Stimulated activated CD4-positive, alpha-beta T cell treated with anti-CD3 and anti-CD28 coated beads, Interleukin-4, amount 100 ng/mL, for 24 hours (primary cell): ENCODE measurements at places on chromosomes 3 and 15.

GRCh38 chr3:141122455-141123030, 71.4 kb downstream of the SPSB4 start:
- no peak for DNase-seq

DNA sequence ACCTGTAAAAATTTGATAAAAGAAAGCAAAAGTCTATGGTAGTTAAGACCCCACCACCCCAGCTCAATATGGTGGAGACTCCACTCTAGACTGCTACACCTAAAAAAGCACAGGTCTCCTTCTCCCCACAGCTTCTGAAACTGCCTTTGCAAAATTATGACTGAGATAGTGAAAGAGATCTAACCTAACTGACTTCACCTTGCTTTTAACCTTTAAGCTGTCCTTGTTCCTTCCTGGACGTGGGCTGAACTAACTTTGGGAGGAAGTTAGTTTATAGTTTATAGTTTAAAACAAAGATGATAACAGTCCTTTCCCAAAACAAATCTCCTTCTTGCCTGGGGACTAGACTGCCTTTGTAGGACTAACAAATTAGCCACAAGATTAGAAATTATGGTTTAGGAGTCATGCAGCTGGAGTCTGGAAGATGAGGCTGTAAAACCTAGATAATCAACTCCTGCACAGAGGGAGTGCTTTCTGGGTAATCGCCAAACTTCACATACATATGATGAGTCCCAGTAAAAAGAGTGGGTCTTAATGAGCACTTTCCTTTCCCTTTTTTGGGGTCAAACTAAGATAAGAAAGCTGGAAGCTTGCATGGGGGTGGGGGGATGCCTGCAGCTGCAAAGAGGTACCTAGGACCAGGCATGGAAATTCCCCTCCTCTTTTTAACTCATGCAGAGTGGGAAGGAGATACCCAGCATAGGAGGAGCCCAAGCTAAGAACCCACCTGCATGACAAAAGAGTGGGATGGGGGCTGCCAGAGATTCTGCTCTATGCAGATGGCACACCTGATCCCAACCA, 17.5 kb downstream of the CCR8 start:
- no peak for DNase-seq

DNA sequence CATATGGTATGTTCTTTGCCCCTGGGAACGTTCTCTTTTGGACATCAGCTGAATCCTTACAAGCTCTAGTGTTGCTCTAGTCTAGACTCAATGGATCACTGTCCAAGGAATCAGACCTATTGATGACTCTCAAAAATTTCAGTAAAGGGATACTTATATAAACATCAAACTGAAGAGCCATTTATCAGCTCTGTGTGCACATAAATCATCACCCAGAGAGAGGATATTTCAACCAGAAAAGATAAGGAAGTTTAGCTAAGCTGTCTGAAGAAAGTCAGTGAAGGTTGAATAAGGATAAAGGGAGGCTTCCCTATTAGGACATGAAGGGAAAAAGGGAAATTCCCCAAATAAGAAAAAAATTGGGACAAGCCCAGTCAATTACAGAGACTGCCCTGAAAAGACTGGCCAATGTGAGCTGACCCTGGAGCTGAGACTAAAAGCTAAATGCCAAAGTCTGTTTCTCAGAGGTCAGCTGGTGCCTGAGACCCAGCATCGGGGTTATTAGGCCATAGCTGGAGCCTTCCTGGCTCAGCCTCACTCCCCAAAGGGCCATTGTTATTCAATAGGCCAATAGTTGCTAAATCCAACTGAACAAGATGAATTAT, 424.1 kb upstream of the THBS1 start:
- no peak for DNase-seq

DNA sequence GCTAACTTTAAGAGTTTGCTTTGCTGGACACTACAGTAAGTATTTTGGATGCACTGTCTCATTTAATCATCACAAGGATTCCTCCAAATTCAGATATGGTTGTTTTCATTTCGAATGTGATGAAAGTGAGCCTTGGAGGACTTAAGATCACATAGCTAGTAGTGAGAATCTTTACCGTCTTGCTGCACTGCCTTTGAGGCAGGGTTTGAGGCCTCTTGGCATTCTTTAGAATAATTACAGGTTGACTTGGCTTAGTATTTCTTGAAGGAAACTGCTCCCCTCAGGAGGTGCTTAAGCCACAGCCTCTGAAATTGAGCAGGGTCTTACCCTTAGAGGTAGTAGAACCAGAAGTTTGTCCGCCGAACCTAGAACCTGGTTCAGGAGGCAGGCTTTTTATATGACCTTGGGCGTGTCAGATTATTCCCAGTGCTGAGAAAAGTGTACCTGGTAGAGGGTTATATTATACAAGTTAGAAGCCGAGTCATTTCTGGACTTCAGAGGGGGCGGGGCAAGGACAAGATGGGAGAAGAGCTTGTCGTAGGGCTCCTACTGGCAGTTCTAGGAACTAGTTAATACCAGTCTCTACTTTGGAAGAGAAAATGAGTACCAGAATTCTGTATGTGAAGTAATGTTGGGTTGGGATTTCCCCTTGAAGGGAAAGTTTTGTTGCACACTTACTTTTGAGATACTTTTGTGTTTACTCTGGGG, 1.1 kb downstream of the TFG start:
- DNase-seq, result peak; percentile 79

DNA sequence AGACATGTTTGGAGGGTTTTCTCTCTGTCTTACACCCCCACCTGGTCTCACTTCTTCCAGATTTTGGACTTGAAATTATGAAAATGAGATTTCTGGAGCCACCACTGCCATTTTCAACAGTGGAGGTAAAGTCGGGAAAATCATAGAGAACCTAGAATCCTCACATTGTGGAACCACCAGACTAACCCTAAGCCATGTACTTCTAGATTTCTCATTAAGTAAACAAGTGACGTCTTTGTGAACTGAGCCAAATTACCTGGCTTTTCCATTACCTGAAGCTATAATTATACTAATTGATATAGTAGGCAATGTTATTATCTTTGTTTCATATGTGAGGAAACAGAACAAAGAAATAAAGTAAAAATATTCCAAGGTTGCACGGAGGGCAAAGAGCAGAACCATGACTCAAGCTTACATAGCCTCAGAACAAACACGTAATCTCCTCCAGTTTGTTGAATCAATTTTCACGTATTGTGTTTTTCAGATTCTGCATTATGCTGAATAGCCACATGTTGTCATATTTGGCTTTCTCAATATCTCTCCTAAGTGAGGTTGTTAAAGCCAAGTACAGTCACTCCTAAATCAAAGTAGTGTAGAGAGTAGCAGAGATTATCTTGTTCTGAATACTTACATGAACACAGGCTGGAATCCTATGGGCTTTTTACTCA, 101.3 kb upstream of the CMC1 start:
- DNase-seq, result no peak

DNA sequence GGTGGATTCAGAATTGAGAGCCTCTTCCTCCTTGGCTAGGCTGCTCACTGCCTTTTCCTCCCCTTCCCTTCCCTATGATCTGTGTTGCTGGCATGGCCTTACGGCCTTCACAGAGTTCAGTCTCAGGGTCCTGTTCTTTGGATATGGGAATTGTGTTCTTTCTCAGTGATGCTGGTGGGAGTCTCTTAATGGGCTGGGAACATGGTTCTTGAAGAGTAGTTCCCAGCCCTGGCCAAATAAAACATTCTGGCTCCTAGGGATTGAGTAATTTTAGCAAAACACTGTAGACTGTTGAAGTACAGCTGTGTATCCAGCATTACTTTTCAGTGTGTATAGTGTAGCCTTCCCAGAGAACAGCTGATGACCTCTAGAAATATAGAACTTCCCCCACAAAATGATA, 22.6 kb upstream of the FILIP1L start:
- DNase-seq, result no peak

DNA sequence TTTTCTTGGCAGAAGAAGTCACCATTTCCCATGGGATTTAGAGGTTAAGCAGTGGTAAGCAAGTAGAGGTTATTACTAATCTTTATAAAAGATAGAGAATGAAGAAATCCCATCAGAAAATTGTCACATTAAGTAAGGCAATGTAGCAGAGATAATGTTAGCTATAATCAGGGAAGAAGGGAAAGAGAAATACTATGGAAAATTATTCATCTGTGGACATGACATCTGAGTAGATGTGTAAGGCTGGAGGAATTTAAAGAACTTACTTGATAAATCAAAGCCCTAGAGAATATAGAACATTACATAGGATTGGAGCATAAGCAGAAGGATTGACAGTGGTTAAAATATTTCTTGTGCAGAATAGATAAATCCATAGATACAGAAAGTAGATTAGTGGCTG, 553.1 kb upstream of the CBLB start:
- DNase-seq, result no peak

- DNase-seq, result no peak
These were observed 44.0 kb upstream of the ETV5 start for GRCh38 chr3:186152889-186153292.

GRCh38 chr3:138025553-138025952, 15.6 kb downstream of the CLDN18 start:
- no peak for DNase-seq

DNA sequence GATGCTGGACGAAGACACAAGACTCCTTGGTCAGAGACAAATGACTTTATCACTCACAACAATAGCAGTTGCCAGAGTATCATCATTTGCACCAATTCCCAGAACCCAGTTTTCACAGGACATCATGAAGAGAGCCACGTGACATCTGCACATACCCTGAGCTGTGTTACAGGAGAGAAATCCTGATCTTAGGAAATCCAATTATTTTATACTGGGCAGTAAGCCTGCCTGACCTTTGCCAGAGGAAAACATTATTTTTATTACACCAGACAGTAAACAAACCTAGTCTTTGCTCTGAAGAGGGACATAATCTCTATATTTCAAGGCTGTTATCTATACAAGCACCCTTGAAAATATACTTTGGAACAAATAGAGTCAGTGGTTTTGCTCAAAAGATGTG, 77.4 kb downstream of the ZBBX start:
- no peak for DNase-seq

GRCh38 chr15:74584779-74585178, 30.9 kb upstream of the CLK3 start:
- no peak for DNase-seq

- no peak for DNase-seq
These were observed 16.9 kb upstream of the PSMD6 start for GRCh38 chr3:64039981-64040733.

GRCh38 chr3:38949994-38950393, 101.8 kb downstream of the SCN11A start:
- DNase-seq, result no peak

DNA sequence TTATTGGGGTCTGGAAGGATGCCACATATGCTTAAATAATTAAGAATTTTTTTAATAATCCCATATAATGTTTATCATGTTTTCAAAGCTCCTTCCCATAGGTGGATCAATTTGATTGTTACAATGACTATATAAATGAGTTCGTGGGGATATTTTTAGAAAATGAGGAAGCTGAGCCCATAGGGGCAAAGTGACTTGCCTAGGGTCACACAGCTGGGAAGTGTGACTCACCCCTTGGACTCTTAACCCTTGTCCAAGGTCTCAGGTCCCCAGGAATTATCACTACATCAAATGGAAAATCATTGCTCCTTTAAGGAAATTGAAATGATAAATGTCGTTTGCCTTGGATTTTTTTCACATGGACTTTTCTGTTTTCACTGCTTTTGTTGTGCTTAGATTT, 161.2 kb upstream of the RGMA start:
- DNase-seq, result no peak

DNA sequence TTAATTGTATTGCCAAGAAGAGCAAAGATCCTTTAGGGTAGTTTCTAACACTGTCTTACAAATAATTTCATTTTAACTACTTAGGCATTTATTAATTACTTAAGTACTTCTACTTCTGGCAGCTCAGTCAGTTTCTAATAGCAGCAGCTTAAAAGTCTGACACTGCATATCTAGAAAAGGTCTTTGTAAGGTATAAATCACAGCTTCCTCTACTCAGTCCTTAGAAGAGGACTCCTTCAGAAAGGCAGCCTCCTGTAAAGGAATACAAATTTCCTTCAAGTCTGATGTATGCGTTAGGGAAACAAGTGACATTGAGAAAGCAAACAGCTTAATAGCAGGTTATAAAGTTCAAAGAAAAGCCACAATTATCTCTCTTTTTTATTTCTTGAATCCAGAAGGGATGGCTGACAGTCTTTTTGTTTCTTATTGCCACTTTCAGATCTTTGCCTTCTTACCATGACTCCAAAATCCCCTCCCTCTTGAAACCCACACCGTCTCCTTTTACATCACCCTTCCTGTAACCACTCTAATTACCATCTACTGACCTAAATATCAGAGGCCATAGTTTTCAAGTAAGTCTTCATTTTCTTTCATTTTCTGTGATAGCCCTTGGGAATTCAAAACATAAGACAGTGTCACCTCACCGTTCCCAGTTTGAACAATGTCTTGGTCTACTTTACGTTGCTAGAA, 109.5 kb downstream of the CGGBP1 start:
- no peak for DNase-seq

GRCh38 chr3:50303013-50303815, at the start of gene HYAL1:
Gene HYAL1, minus strand, starts transcription at chr3:50303574. Its CDS starts 618 bp downstream, at chr3:50302956.
- DNase-seq, result no peak

DNA sequence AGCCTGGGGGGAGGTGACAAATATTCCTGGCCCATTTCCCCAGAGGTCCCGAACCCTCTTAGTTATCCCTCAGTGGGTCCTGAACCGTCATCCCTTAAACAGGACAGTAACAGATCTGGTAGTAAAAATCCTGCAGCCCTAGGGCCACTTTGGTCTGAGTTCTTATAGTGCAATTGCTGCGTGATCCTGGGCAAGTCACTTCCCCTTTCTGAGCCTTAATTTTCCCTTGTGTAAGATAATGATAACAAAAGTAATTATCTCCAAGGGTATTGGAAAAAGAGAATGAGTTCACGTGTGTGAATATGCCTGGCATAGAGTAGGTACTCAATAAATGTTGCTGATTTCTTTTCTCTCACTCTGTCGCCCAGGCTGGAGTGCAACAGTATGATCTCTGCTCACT, 2.9 kb upstream of the JAGN1 start:
- DNase-seq, result no peak

DNA sequence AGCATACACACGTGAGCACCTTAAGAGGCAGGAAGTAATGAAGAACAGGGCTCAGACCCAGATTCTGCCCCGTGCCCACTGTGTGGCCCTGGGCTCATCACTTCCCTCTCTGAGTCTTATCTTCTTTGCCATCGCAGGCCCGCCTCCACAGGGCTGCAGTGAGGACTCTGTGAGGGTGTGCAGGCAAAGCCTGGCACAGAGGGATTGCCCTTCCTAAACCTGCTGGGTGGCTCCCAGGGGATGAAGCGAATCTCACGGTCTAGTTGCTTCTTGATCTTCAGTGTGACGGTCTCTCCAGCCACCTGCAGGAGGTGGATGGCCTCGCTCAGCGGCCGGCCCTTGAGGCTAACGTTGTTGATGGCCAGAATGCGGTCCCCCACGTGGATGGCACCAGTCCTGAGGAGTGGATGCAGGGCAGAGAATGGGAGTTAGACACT, 32.8 kb downstream of the GRIP2 start:
- DNase-seq, result no peak
